ENCODE measurements at places on chromosomes 12 and 14.

GRCh38 chr14:80615831-80616230 is 325.7 kb downstream of the CEP128 start:
- H3K27me3 ChIP-seq = no peaks in the 10 kb centered on the region
- no peak overlapping the region for H3K4me3 ChIP-seq
- no peak overlapping the region for H3K27ac ChIP-seq
- DNase-seq = no peak
- no peaks in the 10 kb centered on the region for H3K36me3 ChIP-seq

DNA sequence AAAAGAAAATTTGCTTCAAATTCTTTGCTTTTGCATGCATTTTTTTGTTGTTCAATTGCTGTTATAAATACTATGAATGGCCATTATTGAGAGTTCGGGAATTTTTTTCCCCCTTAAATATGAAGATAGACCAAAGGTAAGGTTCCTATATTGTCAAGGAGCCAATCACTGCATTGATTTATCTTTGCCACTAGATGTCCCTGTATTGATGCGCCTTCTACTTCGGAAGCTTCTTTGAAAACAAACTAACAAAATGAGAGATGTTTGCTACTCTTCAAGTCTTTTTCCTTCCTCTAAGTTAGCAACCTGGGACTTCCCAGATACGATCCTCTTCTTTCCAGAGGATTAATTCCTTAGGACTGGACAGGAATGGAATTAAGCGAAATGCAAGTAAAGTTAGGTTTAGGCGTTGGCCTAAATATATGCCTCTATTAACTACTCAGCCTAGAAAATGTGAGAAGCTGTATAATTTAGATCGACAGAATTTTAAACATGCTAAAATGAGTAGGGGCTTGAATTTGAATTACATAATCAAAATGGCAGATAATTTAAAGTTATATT is 318.1 kb downstream of the AEBP2 start:
- peaks cover 2% of the 10 kb centered on the region for H3K27me3 ChIP-seq
- H3K36me3 ChIP-seq = no peaks in the 10 kb centered on the region
- no peak overlapping the region for H3K27ac ChIP-seq
- peaks cover 3% of the 10 kb centered on the region for H3K4me1 ChIP-seq

GRCh38 chr14:99632410-99633035 is 12.4 kb upstream of the HHIPL1 start:
- H3K27me3 ChIP-seq = no peaks in the 10 kb centered on the region
- peaks cover 1% of the 10 kb centered on the region for H3K4me1 ChIP-seq
- no peaks in the 10 kb centered on the region for H3K36me3 ChIP-seq
- H3K4me3 ChIP-seq = no peak overlapping the region
- DNase-seq = no peak

DNA sequence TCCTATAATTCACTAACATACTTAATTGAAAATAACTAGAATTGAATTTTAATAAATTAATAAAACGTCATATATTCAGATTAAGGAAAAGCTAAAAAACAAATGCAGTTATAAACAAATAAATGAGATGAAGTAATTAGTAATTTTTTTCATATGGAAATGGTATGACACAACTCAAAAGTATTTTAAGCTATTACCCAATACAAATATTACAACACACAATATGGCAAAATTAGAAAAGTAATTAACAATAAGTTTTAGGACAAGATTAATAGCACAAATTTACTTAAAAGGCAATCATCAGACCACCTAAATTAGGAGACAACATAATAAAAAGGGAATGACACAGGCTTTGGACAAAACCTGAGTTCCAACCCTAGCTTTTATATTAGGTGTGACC is 81.7 kb downstream of the EEA1 start:
- no peak overlapping the region for H3K4me3 ChIP-seq
- H3K27ac ChIP-seq = no peak overlapping the region
- H3K36me3 ChIP-seq = peaks cover 16% of the 10 kb centered on the region
- no peaks in the 10 kb centered on the region for H3K4me1 ChIP-seq
- no peaks in the 10 kb centered on the region for H3K27me3 ChIP-seq

GRCh38 chr12:131153956-131154355 is 200.2 kb downstream of the ADGRD1 start:
- H3K4me1 ChIP-seq = no peaks in the 10 kb centered on the region
- no peak overlapping the region for H3K27ac ChIP-seq
- peaks cover 7% of the 10 kb centered on the region for H3K27me3 ChIP-seq
- H3K36me3 ChIP-seq = no peaks in the 10 kb centered on the region

DNA sequence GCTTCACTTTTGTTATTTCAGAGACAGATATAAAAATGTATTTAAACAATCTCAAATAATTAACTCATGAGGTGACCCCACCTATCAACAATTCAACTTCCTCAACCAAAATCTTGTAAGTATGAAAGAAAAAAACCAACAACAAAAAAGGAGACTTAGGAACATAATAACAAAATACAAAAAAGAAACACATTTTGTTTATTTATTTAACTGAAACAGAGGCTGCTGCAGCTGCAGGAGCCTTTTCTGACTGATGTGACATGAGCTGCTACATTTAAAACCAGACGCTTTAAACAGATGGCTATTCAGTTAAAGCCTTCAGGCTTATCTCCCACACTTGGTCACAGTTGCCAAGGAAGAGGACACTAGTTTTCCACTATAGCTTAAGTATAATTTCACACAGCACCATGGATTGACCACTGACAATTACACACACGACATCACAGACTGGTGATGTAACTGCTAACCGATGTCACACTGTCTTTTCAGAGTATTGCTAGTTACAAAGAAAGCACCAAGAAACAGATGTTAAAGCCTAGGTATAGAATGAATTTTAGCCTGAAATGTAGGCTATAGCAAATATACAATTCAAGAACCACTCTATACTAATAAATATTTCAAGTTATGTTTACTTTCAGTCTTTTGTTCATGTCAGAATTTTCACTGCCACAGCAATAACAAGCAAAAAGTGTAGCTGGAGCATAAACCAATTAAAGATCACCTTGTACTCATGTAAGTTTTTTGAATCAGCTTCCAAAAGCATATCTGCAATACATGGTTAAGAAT is 113.0 kb downstream of the MED13L start:
- H3K36me3 ChIP-seq = peaks cover 4% of the 10 kb centered on the region
- H3K27ac ChIP-seq = no peak overlapping the region
- no peak overlapping the region for H3K4me3 ChIP-seq
- no peaks in the 10 kb centered on the region for H3K27me3 ChIP-seq
- no peak for DNase-seq
- H3K4me1 ChIP-seq = peaks cover 24% of the 10 kb centered on the region

- peaks cover 5% of the 10 kb centered on the region for H3K4me1 ChIP-seq
- H3K27me3 ChIP-seq = no peaks in the 10 kb centered on the region
- DNase-seq = no peak
- peaks cover 49% of the 10 kb centered on the region for H3K36me3 ChIP-seq
These were observed 26.2 kb downstream of the GALC start for GRCh38 chr14:87966816-87967215.

DNA sequence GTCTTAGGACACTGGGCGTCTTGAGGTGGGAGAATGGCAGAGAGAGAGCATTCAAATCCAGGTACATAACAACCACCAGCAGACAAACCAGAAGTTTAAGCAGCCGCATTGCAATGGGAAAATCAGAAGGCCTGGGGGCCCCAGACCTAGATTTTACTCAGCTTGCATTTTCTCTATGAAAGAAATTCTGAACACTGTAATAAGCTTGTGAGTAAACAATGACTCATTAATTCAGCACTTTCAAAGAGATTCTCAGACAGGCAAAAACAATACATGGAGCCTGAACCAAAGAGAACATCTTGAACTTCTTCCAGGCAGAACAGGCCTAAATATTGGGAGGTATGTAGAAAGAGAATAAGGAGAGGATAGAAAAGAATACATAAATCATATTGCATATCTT is 69.8 kb upstream of the IFNG-AS1 start:
- H3K27me3 ChIP-seq = peaks cover 2% of the 10 kb centered on the region
- no peak overlapping the region for H3K27ac ChIP-seq
- H3K36me3 ChIP-seq = no peaks in the 10 kb centered on the region
- DNase-seq = no peak
- H3K4me1 ChIP-seq = no peaks in the 10 kb centered on the region
- H3K4me3 ChIP-seq = no peak overlapping the region

- H3K36me3 ChIP-seq = no peaks in the 10 kb centered on the region
- H3K4me3 ChIP-seq = no peak overlapping the region
- H3K4me1 ChIP-seq = peaks cover 6% of the 10 kb centered on the region
- H3K27me3 ChIP-seq = peaks cover 38% of the 10 kb centered on the region
These were observed 220 bp upstream of the KRT83 start for GRCh38 chr12:52321418-52321817.

GRCh38 chr14:22994762-22995275 is 12.5 kb upstream of the AJUBA start:
- peaks cover 4% of the 10 kb centered on the region for H3K36me3 ChIP-seq
- peak; percentile 56 for DNase-seq
- H3K4me1 ChIP-seq = peaks cover 3% of the 10 kb centered on the region
- H3K27ac ChIP-seq = no peak overlapping the region
- H3K4me3 ChIP-seq = no peak overlapping the region
- H3K27me3 ChIP-seq = no peaks in the 10 kb centered on the region

GRCh38 chr12:5438671-5439200 is 6.8 kb downstream of the NTF3 start:
- H3K27me3 ChIP-seq = peaks cover 8% of the 10 kb centered on the region
- H3K27ac ChIP-seq = no peak overlapping the region
- H3K4me1 ChIP-seq = no peaks in the 10 kb centered on the region

DNA sequence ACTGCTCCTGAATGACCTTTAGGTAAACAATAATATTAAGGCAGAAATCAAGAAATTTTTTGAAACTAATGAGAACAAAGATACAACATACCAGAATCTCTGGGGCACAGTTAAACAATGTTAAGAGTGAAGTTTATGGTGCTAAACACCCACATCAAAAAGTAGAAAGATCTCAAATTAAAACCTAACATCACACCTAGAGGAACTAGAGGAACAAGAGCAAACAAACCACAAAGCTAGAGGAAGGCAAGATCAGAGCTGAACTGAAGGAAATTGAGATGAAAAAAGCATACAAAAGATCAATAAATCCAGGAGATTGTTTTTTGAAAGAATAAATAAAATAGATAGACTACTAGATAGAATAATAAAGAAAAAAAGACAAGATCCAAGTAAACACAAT is 7.2 kb downstream of the OR8S1 start:
- peaks cover 12% of the 10 kb centered on the region for H3K4me1 ChIP-seq
- H3K4me3 ChIP-seq = no peak overlapping the region
- H3K36me3 ChIP-seq = no peaks in the 10 kb centered on the region

Data from activated CD8-positive, alpha-beta T cell treated with anti-CD3 and anti-CD28 coated beads, Interleukin-2, amount 10 ng/mL, durations not matched to agents 7 days and 5 days (primary cell).